Motor neuron (in vitro differentiated cells): ENCODE measurements at places on chromosomes 1 and 21. TPM values are rescaled to one million over a fixed set of nuclear protein-coding genes. Genes with fewer than 3 reads are reported as not detected.

DNA sequence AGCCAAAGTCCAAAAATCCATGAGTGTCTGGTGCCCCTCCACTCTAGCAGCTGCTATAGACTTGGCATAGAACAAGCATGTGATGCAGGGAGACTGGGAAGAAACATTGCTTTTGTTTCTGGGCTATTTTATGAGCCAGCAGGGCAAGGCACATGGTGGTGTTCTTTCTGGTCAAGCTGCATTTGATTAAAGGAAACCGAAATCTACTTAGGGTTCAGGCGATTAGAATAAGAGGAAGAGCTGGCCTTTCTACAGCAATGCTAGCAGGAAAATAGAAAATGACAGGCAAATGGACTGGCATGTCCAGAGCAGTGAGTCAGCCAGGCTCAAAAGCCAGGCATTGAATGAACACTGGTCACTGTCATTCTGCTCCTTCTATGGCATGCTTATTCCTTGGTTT lies 28.5 kb upstream of the ARHGAP29 start:
- ATAC-seq, result peak; percentile 12

LGR6 gene
- total RNA-seq, result 0.14 TPM in 1 of 2 replicates, not detected in the other

- ATAC-seq, result peak; percentile 38
These were observed 586 bp downstream of the COL24A1 start for GRCh38 chr1:86155807-86156565.

GRCh38 chr1:162310337-162310736 lies 66.3 kb downstream of the SPATA46 start:
- ATAC-seq, result peak; percentile 17

GRCh38 chr1:64890699-64891447 lies 75.5 kb downstream of the JAK1 start:
- no peak for ATAC-seq

DNA sequence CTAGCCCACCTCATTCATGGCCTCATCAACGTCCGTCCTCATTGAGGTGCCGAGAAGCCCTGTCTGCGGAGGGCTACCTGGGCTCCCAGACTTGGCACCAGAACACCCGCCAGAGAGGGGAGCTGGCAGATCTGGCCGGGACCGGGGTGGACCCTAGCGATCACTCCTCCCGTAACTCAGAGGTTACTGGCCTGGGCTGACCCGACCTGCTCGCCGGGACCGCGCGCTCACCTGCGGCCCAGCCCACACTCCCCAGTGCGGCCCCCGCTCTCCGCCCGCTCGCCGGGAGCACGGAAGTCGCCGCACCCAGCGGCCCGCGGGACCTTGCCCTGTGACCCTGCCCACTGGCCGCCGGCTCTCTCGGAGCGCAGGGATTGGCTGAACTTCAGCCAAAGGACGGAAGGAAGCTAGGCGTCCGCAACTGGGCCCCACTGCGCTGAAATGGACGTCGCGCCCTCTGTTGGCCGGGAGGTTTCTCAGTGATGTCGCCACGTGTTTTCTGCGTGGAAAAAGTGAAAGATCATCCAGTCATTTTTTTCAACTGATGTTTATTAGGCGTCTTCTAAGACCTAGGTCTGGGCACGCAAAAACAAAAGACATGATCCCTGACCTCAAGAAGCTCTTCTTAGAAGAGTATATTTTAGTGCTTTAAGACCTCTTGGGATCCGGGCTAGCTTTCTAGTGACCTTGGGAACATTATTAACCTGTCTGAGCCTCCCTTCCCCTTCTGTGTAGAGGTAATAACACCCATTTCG lies at the start of gene SMIM12:
Gene SMIM12 (minus strand): TSS at position 304 of the 755 bp plus-strand sequence. CDS start 3,772 bp downstream, outside the sequence.
- ATAC-seq, result peak; percentile 99
